ENCODE measurements at places on chromosomes 1 and 21. TPM values are rescaled to one million over a fixed set of nuclear protein-coding genes. Genes with fewer than 3 reads are reported as not detected.

Gene TMEM52
- not detected for total RNA-seq

DNA sequence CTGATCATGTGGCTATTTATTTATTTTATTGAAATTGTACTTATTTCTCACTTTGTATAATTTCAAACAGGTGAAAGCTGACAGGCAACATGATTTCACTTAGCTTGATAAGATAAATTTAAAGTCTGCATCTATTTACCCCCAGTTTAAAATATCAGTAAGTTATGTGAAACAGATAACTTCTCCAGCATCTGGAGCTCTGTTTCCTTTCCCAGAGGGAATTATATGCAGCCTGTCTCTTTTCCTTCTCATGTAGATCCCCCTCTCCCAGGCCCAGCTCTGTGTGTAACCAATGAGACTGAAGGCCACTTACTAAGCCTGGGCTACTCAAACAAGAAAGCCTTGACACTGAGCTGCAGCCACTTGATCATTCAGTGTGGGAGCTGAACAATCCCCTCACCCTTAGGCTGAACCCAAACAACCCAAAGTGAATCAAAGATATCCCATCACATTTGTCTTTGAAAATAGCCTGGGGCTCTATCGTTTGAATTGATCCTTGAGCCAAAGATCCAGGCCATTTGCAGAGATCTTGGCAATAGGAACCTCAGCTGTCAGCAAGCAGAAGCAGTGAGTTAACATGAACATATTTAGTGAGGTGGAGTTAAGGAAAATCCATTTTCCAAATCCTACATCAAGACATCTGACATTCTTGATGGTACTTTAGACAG, 383.9 kb downstream of the TGFB2 start:
- no peak for DNase-seq

DNA sequence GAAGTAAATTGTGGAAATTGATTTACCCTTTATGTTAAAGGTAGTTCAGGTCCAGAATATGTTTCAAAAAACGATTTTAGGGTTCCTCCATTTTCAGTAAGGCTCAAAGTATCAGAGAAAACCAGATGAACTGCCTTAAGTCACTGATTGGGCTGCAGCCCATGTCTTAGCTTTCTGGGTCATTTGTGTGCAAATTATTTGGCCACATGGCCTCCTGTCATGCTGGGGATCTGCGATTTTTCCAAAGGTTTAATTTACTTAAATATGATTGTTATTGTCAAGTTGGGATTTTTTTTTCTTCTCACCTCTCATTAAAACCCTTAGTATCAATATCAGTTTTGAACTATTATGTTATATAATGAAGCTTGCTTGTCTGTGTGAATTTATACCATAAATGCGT, 135.9 kb upstream of the DPYD start:
- DNase-seq = no peak

DNA sequence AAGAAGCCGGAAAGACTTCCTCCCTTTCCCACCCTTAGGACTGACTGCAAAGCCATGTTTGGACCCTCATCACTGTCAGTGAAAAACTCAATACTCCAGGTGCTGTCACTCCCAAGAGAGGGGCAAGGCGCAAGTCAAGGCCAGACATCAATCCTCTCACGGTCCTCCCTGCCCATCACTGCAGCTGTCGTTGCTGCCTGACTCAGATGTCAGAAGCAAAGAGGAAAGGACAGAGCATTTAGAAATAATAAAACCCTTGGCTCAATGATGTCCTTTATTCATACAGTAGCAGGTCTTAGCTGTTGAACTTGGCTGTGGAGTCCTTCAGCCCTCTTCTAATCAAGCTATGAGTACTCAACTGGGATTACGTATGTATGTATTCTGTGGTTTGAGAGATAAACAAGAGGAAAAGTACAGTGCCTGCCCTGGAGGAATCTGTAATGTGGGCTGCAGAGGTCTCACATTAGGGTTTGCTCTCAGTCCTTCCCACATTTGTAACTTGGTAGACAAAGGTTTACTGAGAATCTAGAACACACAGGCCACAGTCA, 13.5 kb downstream of the SUSD4 start:
- no peak for DNase-seq

- DNase-seq = no peak
These were observed 51.1 kb upstream of the NTPCR start for GRCh38 chr1:232899268-232899667.

GRCh38 chr1:199279872-199280645, 641.2 kb downstream of the PTPRC start:
- no peak for DNase-seq

- DNase-seq = no peak
These were observed 56.2 kb downstream of the FCRL5 start for GRCh38 chr1:157496121-157496526.

- no peak for DNase-seq
These were observed 10.8 kb downstream of the NHLH1 start for GRCh38 chr1:160377585-160378206.

DNA sequence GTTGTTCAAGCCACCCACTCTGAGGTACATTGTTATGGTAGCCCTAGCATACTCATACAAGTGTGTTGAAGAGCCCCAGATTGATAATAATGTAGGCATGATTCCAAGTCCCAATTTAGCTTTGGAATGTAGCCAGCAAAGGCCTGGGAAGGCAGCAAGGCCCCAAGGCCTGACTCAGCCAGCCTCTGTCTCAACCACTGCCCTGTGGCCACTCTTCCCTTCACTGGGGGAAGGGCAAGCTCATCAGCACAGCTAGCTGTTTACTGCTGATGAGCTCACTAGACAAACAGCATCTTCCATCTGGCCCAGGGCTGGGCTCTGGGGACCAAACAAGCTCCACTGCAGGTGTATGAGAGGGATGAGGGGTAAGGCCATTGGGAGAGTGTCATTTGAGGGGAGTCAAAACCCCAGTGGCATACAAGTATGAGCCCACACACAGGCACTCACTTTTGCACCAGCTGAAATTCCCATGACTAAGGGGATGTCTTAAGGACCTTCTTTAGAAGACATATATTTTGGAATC, 2.2 kb upstream of the IRF6 start:
- DNase-seq = no peak

DNA sequence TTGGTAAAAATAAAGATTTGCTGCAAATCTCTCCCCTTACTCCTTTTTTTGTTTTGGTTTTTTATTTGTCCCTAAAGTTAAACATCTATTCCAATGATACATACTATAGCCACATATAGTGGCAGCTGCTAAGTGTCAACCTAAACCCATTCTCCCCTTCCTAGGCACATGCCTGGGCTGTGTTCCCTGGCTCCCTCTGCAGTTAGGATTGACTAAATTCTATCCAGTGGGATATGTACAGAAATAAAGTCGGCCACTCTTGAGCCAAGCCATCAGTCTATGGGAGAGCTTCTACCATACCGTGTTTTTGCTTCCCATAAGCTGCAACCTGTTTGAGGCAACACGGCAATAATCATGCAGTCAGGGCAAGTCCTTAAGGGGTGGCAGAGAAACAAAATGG, 23.6 kb downstream of the MCOLN3 start:
- no peak for DNase-seq

GRCh38 chr21:24897883-24898282, 709.4 kb downstream of the MRPL39 start:
- DNase-seq = no peak

GRCh38 chr1:174982971-174983689, 16.6 kb upstream of the CACYBP start:
- no peak for DNase-seq
